ENCODE measurements at places on chromosomes 3 and 15.

DNA sequence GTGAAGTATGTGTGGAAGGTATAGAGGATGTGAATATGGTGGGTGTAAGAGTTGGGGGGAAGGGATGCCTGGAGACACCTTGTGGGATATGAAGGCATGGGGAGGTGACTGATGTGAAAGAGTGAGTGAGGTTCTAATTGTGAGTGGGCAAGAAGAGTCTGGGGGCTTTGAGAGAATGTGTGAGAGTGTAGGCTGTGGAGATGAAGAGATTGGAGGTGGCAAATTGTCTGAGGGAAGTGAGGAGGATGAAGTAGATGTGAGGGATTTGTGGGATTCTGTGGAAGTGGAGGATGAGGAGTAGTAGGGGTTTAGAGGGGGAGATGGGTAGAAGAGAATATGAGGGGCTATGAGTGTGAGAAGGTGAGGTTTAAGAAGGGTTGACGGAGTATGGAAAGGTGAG lies 41.6 kb downstream of the ZIC4 start:
- no peak overlapping the region for H3K27ac ChIP-seq
- H3K4me1 ChIP-seq, result no peaks in the 10 kb centered on the region
- no peak overlapping the region for H3K4me3 ChIP-seq
- peaks cover 46% of the 10 kb centered on the region for H3K27me3 ChIP-seq

- H3K27ac ChIP-seq, result peak overlapping the region; percentile 98
- peak overlapping the region; percentile 97 for H3K4me3 ChIP-seq
- peaks cover 4% of the 10 kb centered on the region for H3K36me3 ChIP-seq
- H3K4me1 ChIP-seq, result peaks cover 37% of the 10 kb centered on the region
- peaks cover 10% of the 10 kb centered on the region for H3K27me3 ChIP-seq
These were observed 6.3 kb downstream of the PLCD1 start for GRCh38 chr3:38022896-38023709.

GRCh38 chr3:161989012-161989411 lies 492.4 kb downstream of the OTOL1 start:
- H3K4me1 ChIP-seq, result no peaks in the 10 kb centered on the region
- H3K27ac ChIP-seq, result no peak overlapping the region
- no peak overlapping the region for H3K4me3 ChIP-seq
- H3K27me3 ChIP-seq, result no peaks in the 10 kb centered on the region

DNA sequence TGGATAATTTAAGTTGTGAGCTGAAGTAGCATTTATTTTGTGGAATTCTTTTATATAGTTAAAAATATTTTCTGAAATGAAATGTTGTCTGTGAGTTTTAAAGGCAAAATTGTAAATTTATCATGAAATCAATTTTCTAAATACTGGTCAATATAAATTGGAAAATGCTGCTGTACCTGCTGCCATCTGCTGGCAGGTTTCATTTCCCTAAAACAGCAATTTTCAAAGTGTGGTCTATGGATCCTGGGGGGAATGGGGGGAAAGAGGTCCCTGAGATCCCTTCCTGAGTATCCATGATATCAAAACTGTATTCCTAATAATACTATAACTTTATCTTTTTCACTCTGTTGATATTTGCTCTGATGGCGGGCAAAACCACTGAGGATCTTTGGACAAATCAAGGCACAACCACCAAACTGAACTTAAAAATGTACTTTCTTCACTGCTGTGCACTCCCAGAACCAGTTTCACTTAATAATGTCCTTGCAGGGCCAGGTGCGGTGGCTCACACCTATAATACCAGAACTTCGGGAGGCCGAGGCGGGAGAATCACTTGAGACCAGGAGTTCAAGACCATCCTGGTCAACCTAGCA lies 17.2 kb upstream of the CCR4 start:
- no peak overlapping the region for H3K4me3 ChIP-seq
- H3K36me3 ChIP-seq, result no peaks in the 10 kb centered on the region
- DNase-seq, result peak; percentile 71
- H3K27ac ChIP-seq, result no peak overlapping the region
- no peaks in the 10 kb centered on the region for H3K4me1 ChIP-seq
- peaks cover 11% of the 10 kb centered on the region for H3K27me3 ChIP-seq

- H3K27me3 ChIP-seq, result peaks cover 14% of the 10 kb centered on the region
- H3K36me3 ChIP-seq, result no peaks in the 10 kb centered on the region
- H3K27ac ChIP-seq, result no peak overlapping the region
- no peak for DNase-seq
- H3K4me3 ChIP-seq, result no peak overlapping the region
These were observed 72.2 kb upstream of the CCNL1 start for GRCh38 chr3:157232141-157232540.

DNA sequence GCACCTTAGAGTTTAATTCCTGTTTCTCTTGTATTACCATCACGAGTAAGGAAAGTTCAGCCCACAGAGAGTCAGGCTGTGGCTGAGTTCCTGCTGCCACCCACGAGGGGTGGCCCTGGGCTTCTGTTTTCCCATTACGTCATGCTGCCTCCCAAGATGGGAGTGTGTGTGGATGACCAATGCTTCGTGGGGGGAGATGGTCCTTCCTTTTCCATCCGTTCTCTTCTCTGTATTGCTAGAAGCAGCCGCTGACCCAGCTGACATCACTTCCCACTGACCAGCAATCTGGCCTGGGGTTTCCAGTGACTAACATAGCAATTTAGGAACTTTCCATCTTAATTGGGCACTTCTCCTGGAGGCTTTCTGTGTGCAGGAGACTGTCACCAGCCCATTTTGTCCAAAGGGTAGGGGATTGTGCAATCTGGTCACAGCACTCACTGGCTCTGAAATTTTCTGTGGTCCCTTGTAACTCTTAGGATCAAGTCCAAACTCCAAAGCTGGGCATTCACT lies 9.3 kb downstream of the IRAK2 start:
- H3K4me3 ChIP-seq, result peak overlapping the region; percentile 52
- peak; percentile 56 for DNase-seq
- peaks cover 36% of the 10 kb centered on the region for H3K36me3 ChIP-seq

GRCh38 chr3:55690726-55691125 lies 203.6 kb upstream of the WNT5A start:
- no peak overlapping the region for H3K27ac ChIP-seq
- H3K4me1 ChIP-seq, result no peaks in the 10 kb centered on the region
- DNase-seq, result no peak
- no peak overlapping the region for H3K4me3 ChIP-seq
- H3K36me3 ChIP-seq, result no peaks in the 10 kb centered on the region
- H3K27me3 ChIP-seq, result no peaks in the 10 kb centered on the region

- H3K36me3 ChIP-seq, result peaks cover 55% of the 10 kb centered on the region
- H3K4me3 ChIP-seq, result peak overlapping the region; percentile 86
- peaks cover 34% of the 10 kb centered on the region for H3K4me1 ChIP-seq
- DNase-seq, result no peak
These were observed 584 bp downstream of the RPS17 start for GRCh38 chr15:82539691-82540054.

DNA sequence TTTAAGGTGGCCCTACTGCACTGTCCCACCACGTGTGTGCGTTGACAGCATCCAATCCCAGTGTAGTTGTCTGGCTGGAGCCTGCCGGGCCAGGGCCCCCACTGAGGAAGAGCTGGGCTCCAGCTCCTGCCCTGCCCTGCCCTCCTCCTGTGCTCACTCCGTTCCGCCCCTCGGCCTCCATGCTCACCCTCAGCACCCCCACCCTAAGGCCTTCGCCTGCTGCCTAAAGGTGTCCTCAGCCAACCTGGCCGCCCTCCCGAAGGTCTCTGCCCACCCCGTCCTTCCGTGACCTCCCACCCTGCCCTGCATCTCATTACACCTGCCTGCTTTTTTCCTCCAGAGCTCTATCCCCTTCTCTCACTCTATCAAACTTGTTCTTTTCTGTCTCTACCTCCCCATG lies 118.0 kb downstream of the TPRA1 start:
- H3K36me3 ChIP-seq, result no peaks in the 10 kb centered on the region
- no peak overlapping the region for H3K4me3 ChIP-seq
- peaks cover 9% of the 10 kb centered on the region for H3K27me3 ChIP-seq
- DNase-seq, result no peak
- no peak overlapping the region for H3K27ac ChIP-seq

DNA sequence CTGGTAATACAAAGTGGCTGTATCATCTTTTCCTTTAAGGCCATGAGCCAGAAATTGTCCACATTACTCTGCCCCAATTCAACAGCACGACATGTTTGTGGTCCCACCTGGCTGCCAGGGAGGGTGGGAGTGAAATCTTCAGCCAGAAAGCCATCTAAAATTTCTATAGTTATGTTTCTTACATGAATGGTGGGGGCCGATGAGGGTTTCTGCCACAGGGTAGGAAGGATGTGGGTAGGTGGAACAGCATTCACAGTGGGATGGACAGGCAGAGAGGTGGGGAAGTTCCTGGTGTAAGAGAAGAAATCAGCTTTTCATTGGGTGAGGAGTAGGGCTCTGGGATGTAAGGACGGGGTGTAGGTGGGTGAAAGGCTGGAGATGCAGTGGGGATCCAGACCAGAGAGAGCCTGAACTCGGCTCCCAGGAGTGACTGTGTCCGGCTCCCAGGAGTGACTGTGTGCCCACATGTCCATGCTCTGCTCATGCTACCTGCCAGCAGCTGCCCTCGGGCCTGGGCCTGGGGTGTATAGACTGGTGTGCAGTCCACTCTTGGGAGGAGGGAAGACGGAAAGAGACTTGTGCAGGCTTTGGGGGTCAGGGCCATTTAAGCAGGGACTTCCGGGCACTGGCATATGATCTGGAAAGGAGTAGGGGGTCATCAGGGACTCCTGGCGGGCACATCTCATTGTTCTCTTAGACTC lies 3.8 kb upstream of the FBLN2 start:
- H3K27ac ChIP-seq, result peak overlapping the region; percentile 41
- H3K4me1 ChIP-seq, result peaks cover 23% of the 10 kb centered on the region
- peak overlapping the region; percentile 9 for H3K4me3 ChIP-seq
- H3K27me3 ChIP-seq, result peaks cover 43% of the 10 kb centered on the region

DNA sequence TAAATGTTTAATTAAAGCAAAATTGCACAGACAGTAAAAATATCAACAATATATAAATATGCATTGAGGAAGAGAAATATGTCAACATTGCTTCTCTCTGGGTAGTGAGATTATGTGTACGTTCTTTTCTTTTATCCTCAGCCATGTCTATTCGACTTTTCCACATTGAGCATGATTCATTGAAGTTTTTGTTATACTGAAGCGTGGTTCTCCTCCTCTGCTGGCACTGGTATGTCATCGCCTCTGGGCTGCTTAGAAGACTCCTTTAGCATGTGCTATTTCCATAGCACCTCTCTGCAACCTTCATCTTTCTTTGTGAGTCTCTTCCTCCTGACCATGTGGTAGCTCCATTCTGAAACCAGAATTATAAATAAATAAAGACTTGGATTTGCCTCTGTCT lies 65.8 kb upstream of the AKAP13 start:
- peak overlapping the region; percentile 89 for H3K27ac ChIP-seq
- no peaks in the 10 kb centered on the region for H3K27me3 ChIP-seq
- peaks cover 59% of the 10 kb centered on the region for H3K4me1 ChIP-seq
- no peak overlapping the region for H3K4me3 ChIP-seq
- no peak for DNase-seq
- H3K36me3 ChIP-seq, result peaks cover 4% of the 10 kb centered on the region

DNA sequence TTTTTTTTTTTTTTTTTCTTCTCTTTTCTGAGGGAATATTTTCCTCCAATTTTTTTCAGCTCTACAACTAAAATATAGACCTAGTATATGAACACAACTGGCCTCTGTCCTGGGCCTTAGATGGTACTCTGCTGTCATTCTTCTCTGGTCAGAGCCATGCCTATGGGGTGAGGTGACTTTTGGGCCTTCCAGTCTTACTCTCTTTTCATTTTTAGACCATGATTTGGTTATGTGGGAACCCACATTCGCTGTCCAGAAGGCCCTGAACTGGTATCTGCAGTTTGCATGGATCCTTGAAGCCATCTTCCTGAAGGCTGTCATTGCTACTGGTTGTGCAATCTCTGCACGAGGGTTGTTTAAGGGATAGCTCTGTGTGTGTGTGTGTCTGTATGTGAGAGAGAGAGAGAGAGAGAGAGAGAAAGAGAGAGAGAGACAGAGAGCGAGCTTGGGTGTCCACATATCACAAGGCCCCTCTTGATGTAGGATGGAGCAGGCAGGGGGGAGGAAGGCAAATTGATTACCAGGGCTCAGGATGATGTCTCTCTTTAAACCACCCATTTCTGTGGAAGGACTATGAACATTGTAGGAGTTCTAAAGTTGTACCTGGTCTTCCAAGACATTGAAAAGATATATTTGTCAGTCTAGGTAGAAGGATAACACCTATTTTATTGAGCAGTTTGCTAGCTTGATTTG lies 6.9 kb downstream of the TGFBR2 start:
- peaks cover 38% of the 10 kb centered on the region for H3K36me3 ChIP-seq
- peak; percentile 67 for DNase-seq
- peak overlapping the region; percentile 86 for H3K27ac ChIP-seq
- no peaks in the 10 kb centered on the region for H3K27me3 ChIP-seq

- no peak overlapping the region for H3K4me3 ChIP-seq
- H3K27ac ChIP-seq, result no peak overlapping the region
- DNase-seq, result no peak
These were observed 120.2 kb upstream of the CHD2 start for GRCh38 chr15:92779874-92780273.

GRCh38 chr3:110680450-110680849 lies 391.2 kb upstream of the NECTIN3 start:
- DNase-seq, result no peak
- no peak overlapping the region for H3K4me3 ChIP-seq
- H3K4me1 ChIP-seq, result no peaks in the 10 kb centered on the region
- no peaks in the 10 kb centered on the region for H3K36me3 ChIP-seq

- H3K27me3 ChIP-seq, result no peaks in the 10 kb centered on the region
- no peak for DNase-seq
- H3K36me3 ChIP-seq, result no peaks in the 10 kb centered on the region
- no peaks in the 10 kb centered on the region for H3K4me1 ChIP-seq
- H3K27ac ChIP-seq, result no peak overlapping the region
- H3K4me3 ChIP-seq, result no peak overlapping the region
These were observed 254.2 kb downstream of the NR1D2 start for GRCh38 chr3:24199300-24199699.

DNA sequence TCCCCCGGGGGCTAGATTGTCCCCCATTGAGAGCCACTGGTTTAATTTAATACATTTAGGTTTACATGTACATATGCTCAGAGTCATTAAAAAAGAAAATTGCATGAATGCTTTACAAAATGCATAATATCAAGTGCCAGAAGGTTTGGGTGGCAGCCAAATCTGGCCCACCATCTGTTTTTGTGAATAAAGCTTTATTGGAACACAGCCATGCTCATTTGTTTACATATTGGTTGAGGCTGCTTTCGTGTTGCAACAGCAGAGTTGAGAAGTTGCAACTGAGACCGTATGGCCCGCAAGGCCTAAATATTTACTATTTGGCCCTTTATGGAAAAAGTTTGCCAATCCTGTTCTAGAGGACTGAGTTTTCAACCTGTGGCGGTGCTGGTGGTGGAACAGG lies 32.1 kb upstream of the RGMA start:
- H3K4me3 ChIP-seq, result no peak overlapping the region
- DNase-seq, result no peak
- no peaks in the 10 kb centered on the region for H3K36me3 ChIP-seq
